ENCODE measurements at places on chromosomes 5 and 9. TPM values are rescaled to one million over a fixed set of nuclear protein-coding genes. Genes with fewer than 3 reads are reported as not detected.

The AJM1 gene
- total RNA-seq = 3.5 TPM

The RUFY1 gene
- total RNA-seq = 59.7 TPM

DNA sequence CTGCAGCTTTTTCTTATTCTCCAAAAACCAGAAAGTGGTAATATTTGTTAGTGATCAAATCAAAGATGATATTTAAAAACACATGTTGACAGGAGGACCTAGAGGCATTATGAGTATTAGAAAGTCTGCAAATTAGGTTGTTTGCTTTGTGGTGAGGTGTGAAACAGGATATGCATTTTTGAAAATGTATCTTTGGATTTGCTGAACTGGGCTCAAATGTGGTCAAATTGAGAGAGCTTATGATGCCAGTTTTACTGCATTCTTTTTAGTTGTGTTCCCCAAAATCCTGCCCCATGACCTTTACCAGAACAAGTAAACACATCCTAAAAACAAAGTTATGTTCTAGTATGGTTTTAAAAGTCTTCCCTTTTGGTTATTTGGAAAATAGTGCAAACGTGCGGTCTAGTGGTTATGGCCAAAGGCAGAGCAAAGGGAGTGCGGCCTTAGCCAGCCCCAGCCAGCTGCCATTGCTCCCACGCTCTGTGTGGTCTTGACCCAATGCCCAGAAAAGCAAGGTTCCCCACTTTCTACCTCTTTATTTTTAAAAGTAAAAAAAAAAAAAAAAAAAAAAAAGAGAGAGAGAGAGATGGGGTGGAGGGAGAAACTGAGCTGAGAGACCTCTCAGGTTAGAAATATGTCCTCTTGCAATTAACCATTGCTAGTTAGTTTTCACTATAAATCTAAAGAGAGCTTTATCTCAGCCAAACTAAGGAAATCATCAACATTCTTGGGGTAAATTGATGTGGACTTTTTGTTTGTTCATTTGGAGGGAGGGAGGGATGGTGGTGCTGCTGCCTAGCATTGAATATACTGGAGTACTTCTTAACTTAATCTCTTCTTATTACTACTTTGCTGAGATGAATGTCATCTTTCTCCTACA, 176.6 kb downstream of the ARHGAP26 start:
- ATAC-seq = no peak

GRCh38 chr9:84003246-84003645, 22.6 kb downstream of the RMI1 start:
- ATAC-seq = no peak

DNA sequence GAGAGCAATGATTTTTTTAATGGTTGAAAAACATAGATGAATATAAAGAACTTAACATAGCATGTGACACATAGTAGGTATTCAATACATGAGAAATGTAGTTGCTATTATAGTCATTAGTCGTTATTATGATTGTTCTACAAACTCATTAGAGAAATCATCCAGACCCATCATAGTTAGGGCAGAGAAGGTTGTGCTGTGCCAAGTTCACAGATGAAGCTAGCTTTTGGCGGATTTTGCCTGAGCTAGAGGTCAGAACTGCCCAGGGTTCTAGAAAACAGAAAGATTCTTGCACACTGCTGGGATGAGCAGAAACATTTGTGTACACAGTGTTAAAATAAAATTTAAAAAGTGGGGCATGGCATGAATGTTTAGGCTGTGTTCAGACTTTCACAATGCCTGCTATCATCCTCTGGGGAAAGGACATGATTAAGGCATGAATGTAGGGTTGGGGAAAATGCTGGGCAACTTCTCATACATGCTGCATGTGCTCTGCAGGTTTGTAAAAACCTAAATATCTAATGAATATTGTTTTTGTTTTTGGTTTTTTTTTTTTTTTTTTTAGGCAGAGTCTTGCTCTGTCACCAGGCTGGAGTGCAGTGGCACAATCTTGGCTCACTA, 33.3 kb upstream of the RAD23B start:
- no peak for ATAC-seq

DNA sequence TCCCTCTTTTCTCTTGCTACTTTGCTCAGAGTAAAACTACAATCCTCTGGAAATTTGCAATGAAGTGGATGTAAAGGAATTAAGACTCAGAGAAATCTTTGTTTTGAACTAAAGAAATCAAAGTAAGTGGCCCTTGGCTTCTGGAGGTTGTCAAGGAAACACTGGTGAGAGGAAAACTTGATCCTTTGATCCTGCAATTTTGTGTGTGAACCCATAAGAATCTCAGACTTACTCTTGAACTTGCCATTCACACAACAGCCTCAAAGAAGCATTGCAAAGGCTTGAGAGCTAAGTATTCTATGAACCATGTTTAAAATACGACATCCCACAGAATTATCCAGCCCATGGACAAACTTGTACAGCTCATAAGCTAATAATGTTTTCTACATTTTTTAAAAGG, 827.5 kb downstream of the TAF11L14 start:
- no peak for ATAC-seq
